ENCODE measurements at places on chromosomes 6 and 20.

DNA sequence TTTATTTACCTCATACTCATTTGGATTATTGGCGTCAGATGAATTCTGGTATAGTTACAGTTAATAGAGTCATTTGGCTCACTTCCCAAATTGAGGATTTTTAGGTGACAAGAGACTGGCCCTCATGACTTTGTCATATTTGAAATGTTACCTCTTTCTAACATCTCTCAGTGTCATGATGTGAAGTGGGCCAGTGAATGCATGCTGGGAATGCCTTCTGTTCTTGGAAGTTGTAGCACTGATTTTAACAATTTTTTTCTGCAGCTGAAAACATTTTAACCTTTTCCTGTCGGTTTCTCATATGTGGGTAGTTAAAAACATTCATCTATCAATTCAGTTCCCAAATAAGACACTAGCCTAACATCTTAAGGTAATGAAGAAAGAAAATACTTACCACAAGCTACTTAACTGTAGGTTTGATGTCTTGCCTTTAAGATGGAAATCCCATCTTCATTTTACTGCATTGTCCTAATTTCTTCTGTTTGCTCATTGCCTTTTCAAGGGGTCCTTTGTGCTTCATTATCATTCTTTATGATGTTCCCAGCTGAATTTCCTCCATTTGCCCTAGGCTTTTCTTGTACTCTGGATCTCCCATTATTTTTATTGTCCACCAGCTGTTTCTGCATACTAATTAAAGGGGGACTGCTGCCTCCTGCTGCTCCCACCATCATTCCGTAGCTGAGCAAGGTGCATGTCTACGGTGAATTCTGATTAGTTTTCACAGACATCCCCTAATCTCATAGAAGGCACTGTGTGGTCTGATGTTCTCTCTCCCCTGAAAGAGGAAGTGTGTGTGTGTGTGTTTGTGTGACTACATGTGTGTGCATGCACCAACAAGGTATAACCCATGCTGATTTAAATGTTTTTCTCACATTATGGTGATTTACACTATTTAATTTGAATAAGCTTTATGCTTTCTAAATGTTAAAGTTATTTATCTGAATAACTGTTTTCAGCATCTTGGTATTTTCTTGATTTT, 109.5 kb downstream of the B3GAT2 start:
- DNase-seq, result no peak

DNA sequence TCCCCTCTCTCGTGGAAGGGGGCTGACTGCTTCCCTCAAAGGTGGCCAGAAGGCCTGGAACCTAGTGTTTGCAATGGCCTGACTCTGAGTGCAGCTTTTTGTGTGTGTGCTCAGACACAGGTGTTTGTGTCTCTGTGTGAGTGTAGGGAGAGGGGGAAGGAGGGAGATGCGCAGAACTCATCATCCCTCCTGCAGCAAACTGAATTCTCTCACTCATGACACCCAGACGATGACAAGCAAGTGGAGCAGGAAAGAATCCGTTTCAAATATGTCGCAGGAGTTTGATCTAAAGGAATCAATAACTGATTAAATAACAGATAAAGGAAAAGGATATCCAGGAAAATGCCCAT, 101.4 kb downstream of the TNFAIP3 start:
- no peak for DNase-seq

DNA sequence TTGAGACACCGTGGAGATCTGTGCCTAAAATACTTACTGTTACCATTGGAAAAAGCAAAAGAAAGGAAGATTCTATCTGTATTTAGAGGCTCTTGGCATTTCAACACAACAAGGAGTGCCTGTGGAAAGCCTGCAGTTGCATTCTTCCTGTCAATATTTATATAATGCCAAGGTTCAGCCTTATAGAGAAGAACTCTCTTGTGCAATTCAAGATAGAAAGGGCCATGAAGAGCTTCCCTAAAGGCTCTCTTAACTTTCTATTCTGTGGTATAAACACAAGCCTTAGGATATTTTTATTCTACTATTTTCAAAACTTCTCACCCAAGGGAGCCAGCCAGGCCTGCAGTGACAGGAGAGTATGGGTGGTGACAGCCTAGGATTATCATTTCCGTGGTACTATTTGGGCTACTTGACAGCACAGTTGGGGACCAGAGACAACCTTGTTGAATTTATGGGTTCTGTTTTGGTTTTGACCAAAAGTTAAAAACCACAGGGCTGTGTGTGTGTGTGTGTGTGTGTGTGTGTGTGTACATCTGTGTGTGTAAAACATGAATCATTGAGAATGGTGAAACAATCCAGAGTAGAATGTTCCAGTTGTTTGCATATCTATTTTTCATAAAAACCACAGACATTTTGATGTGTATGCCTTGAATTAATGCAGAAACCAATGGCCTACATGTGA, 700.9 kb upstream of the SLC35B3 start:
- no peak for DNase-seq

GRCh38 chr6:32291543-32291942, 67.7 kb upstream of the NOTCH4 start:
- no peak for DNase-seq

DNA sequence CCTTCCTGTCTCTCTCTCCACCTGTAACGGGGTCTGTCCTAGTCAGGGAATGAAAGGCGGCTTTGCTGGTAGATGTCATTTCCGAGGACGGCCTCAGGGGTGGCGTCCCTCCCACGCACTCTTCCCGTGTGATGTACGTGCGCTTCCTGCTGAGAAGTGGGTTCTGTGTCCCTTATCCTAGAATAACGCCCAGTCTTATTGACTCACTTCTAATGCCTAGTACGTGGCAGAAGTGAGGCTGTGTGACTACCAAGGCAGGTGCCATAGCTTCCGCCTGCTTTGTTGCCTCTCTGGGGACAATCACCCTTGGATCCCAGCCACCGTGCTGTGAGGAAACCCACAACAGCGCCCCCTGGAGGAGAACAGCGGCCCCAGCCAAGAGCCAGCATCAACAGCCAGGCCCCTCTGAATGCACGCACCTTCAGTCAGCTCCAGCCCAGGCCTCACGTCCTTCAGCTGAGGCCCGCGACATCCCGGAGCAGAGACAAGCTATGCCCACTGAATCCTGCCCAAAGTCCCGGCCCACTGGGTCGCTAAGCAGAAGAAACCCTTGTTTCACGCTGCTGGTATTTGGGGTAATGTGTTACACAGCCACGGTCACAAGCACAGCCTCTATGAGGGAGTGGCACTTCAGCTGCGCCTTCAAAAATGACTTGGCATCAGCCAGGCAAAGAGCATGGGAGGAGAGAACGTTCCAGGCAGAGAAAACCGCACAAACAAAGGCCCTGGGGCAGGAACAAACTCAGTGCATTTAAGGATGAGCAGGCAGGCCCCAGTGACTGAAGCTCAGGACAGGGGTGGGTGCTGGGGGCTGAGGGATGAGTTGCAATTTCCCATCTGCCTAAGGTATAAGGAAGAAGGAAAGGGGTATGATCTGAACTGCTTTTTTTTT, 224.2 kb downstream of the NFATC2 start:
- DNase-seq, result peak; percentile 26

All from activated CD4-positive, alpha-beta T cell treated with anti-CD3 and anti-CD28 coated beads for 4 hours (primary cell).